ENCODE measurements at places on chromosomes 1 and 21. TPM values are rescaled to one million over a fixed set of nuclear protein-coding genes. Genes with fewer than 3 reads are reported as not detected.

DNA sequence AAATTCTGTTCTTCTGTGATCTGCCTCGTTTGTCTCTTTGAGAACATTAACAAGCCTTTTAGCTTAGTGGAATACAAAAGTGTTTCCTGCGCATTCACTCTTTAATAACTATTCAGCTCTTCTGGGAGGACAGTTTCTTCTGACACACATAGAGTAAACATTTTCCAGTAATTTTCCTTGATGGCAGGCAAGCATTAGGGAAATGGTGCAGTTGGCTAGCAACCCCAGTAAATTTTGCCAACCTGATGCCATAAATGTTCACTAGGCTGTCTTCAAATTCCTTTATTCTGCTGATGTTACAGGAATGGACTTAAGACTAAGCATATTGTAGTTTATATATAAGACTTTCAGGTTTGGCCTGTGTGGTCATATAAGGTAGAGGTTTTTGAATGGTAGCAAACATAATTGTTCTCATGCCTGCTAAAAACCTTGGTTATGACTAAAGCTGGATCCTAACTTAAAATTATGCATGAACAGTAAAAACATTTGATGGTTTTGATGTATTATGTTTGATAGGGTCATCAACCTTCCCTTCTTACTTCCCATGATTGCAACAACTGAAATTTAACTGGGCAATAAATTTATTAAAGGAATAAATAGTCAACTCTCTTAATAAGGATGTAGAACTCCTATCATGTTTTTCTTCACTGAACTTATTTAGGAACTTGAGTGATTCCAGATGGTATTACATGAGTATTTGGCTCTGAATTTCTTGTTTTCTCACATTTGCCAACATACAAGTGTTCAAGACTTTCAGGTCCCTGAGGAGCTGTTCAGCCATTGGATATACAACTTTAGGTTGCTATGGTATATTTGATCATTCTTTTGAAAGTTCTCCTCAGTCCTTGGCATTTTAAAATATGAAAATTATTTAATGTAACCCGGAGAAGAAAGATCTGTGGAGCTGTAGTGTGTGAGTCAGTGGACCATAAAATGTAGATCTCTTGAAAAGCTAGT, 223.4 kb downstream of the FMN2 start:
- no peak for DNase-seq

DNA sequence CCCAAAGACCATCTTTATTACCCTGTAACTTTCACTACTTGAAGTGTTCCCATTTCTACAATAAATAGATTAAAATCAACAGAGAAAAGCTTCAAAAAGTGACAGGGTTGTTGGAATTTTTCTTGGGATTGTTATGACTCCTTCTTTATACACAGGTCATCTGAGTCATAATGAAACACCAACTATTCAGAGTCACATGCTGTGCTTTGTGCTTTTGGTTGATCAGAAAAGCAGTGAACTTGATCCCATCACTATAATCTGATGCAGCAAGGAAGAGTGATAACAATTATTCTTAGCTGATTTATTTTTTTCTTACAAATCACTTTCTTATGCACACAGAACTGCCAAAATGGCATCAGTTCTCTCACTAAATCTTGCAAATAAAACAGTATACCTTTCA, 422.9 kb downstream of the PTBP2 start:
- DNase-seq, result no peak

DNA sequence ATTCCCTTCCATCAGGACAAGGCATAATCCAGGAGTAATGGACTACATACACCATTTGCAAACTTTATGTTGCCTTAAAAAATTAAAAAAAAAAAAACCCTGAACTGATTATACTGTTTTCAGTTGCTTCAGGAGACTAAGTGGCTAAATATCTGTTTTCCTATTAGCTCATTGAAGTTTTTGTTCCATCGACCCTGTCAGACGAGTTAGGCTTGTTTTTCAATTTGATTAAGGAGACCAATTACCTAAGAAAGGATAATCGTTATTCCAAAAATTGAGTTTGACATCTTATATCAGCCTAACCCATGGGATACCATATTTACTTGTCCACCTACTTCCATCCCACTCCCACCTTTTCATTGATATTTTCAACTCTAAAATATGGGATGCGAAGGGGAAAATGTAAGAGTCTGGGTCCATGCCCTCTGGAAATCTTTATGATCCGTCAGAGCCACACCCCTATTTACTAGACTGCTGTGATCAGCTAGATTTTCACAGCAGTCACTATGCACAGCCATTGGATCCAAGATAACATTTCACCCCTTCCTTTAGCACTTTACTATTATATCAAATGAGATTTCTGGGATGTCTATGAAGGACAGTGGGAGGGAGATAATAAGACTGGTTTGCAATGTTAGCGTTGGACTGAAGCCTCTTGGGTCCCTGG, 41.0 kb downstream of the IL12RB2 start:
- DNase-seq, result no peak

DNA sequence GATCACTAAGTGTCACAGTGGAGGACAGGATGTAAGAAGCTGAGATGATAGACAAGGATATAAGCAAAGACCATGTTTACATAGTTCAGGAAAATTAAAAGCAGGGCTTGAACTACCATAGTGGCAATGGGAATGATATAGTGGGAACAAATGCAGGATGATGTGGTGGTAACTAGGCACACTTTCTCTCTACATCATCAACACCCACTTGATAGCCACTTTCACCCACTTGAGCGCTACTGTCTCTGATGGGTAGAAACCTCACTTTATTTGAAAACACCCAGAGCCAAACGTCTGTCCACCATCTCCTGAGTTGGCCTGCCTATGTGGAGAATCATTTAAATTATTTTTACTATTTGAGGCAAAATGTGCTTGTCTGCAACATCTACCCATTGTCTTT, 305.0 kb upstream of the ST6GALNAC5 start:
- DNase-seq, result no peak

- no peak for DNase-seq
These were observed 19.6 kb upstream of the HAO2 start for GRCh38 chr1:119348941-119349340.

- DNase-seq, result no peak
These were observed 174.1 kb downstream of the LBR start for GRCh38 chr1:225253784-225254183.

DNA sequence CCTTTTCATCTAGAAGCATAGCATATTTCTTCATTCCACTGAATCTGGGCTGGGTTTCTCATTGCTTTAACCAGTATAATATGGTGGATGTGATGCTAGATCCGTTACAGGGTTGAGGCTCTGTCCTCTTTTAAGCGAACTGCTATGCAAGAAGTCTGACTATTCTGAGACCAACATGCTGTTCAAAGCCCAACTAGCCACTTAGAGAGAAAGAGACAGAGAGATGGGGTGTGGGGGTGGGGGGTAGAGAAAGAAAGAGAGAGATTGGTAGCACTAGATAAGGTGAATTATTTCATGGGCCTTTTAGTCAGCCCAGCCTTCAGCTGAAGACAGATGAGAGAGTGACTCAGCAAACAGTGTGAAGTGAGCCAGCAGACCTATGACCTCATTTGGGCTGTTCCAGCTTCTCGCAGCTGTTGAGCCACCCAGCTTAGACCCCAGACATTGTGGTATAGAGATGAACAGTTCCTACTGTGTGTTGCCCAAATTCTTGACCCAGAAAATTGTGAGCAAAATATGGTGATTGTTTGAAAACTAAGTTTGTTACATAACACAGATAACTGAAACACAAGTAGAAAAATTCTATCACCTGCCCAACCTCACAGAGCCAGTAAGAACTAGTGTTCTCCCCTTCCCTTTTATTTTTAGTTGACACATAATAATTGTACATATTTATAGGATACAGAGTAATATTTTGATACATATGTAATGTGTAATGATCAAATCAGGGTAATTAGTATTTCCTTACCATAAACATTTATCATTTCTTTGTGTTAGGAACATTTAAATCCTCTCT, 40.7 kb upstream of the PRKACB start:
- DNase-seq, result no peak

DNA sequence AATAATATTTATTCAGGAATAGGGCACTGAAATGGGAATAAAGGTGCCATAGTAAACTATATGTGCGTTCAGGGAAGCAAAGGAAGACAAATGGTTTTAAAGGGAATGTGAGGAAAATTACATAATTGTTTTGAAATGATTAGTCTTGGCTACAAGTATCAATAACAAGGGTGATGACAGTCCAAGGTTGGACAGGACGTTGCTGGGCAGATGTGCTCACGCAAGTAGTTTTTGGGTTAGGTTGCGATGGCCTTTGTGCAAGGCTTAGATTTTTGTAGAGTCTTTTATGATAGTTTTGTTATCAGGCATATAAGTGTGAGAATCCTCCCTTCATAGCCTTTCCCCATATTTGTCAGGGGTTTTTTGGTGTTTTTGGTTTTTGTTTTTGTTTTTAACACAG, 57.0 kb downstream of the SPATA6 start:
- no peak for DNase-seq

DNA sequence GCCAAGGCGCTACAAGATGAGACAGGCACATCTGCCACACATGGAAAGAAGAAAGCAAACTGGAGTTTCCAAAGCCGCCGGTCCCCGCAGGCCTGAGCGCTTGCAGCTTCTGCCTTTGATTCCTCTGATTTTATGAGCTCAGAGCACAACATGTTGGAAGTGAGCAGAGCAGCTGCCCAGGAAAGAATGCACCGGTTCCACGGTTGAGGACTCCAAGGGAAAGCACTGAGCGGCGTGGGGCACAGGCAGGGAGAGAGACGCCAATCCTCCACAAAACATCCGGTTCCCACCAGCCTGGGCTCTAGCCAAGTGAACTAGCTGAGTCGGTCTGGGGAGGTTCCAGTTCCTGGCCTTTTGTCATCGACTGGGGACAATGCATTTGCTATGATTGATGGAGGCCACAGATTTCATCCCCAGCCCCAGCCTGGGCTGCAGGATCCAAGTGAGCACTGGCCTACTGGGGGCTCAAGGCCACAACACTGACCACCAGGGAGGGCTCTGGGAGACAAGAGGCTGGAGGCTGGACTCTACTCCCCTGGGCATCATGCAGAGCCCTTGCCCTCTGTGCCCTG, 253.1 kb upstream of the IRF2BP2 start:
- DNase-seq, result no peak

GRCh38 chr1:186043296-186043695, 309.1 kb downstream of the HMCN1 start:
- DNase-seq, result no peak

GRCh38 chr1:60849401-60849800, 233.0 kb upstream of the NFIA start:
- DNase-seq, result no peak

DNA sequence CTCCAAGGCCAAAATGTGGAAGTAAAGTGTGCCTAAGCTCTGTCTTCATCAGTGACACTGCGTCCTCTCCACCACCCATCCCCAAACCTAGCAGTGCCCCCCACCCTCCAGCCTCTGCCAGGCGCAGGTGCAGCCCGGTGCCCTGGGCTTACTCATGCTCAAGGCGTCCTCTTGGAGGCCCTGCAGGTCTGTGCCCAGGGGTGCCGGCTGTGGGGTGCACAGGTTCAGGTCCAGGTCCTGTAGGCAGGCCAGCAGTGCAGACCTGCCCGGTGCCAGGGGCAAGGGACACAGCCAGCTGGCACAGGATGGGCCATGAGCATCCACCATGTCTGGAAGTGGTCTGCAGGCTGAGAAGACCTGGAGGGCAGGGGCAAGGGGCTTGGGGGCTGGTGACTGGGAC, 5.1 kb downstream of the ZNF683 start:
- no peak for DNase-seq

DNA sequence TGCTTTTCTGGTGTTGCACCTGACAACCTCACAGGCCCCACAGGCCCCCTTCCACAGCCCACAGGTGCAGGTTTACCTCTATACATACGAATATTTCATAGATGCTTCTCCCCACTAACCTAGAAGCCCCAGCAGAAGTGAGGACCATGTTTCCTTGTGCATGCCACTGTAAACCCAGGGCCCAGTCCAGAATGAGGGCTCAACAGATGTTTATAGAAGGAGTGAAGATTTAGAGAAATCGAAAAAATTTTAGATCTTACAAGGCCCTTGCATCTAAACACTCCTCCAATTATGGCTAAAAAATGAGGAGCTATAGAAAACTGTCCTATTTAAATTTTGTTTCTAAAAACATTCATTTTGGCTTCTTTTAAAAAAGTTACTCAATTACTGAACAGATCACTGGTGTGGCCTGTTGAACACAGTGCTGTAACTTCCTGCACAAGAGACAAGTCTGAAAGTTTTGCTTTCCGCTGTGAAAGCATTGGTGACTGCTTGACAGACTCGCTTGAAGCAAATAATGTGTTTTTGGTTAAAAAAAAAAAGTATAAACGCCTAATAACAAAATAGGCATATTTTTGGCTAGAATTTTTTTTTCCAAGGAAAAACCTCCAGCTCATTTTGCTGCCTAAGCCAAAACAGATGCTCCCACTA, 1.2 kb downstream of the ABCB10 start:
- DNase-seq, result no peak

- DNase-seq, result no peak
These were observed 42.2 kb downstream of the AIDA start for GRCh38 chr1:222670110-222670509.

Gene LCE1F
- not detected for total RNA-seq

Gene LRIG2
- total RNA-seq, result 43.0 TPM

Gene OR6K3
- total RNA-seq, result not detected

Gene USP1
- total RNA-seq, result 22.1 TPM

Gene CXADR
- total RNA-seq, result 19.2 TPM

Gene CD247
- 9.8 TPM for total RNA-seq

Gene TGFB2
- 16.9 TPM for total RNA-seq

Gene NBL1
- 148 TPM for total RNA-seq

Gene DDAH1
- 10.3 TPM for total RNA-seq

Gene ERVH48-1
- total RNA-seq, result not detected

Gene RAP1GAP
- 1.2 TPM for total RNA-seq

Gene CSMD2
- total RNA-seq, result 0.25 TPM

Gene B3GALT5
- 1.5 TPM for total RNA-seq

Gene XCL2
- total RNA-seq, result not detected
